Peyer's patch (tissue), 4 donors: ENCODE measurements at places on chromosomes 3 and 15. TPM values are rescaled to one million over a fixed set of nuclear protein-coding genes. Genes with fewer than 3 reads are reported as not detected.

DNA sequence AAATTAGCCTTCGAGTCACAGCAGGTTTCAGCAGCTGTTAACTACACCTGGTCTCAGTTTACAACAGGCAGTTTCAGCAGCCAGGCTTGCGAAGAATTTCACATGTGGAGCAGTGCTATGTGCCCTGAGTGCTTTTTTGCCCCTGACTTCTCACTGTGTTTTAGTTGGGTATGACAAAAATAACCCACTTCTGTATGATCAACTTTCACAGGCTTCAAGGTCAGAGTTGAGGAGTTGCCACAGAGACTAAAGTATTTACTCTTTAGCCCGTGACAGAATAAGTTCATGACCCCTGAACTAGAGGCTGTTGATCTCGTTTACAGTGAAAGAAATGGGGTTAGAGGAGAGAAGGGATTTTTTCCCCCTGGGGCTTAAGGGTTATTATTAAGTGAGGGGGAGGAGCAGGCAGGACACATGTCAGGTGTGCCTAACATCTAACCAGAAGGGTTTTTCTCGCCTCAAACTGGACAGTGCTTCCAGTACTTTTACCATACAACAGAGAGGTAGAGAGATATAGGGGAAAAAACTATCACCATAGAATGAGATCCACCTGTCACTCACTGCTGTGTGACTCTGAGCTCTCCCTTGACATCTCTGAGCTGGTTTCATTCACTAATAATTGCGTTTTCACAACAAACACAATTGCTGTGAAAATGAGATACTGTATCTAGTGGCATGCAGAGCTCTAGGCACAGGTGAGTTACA is 14.0 kb upstream of the TOPBP1 start:
- H3K4me1 ChIP-seq = peaks cover 4% of the 10 kb centered on the region
- DNase-seq = no peak
- no peak overlapping the region for H3K4me3 ChIP-seq
- H3K27me3 ChIP-seq = no peaks in the 10 kb centered on the region
- no peak overlapping the region for H3K27ac ChIP-seq

- DNase-seq = no peak
- no peaks in the 10 kb centered on the region for H3K36me3 ChIP-seq
- no peak overlapping the region for H3K27ac ChIP-seq
- no peaks in the 10 kb centered on the region for H3K4me1 ChIP-seq
- H3K4me3 ChIP-seq = no peak overlapping the region
Measured at GRCh38 chr3:83500931-83501330, 1457.9 kb upstream of the CADM2 start.

GRCh38 chr15:63418811-63419210 is 37.2 kb upstream of the CA12 start:
- no peak for DNase-seq
- no peak overlapping the region for H3K4me3 ChIP-seq
- no peaks in the 10 kb centered on the region for H3K4me1 ChIP-seq
- no peaks in the 10 kb centered on the region for H3K36me3 ChIP-seq

GRCh38 chr3:189834462-189834861 is 203.3 kb downstream of the TP63 start:
- no peak for DNase-seq
- no peaks in the 10 kb centered on the region for H3K36me3 ChIP-seq
- no peak overlapping the region for H3K4me3 ChIP-seq
- H3K27ac ChIP-seq = no peak overlapping the region

Gene DUOXA2
- total RNA-seq = not detected

Gene UBXN7
- total RNA-seq = 64.4 TPM

Gene ADAMTS17
- 15.1 TPM for total RNA-seq
